Uterine smooth muscle cell (primary cell): ENCODE measurements at places on chromosomes 2 and 18. TPM values are rescaled to one million over a fixed set of nuclear protein-coding genes. Genes with fewer than 3 reads are reported as not detected.

POTEI gene
- total RNA-seq: not detected in 2 replicates

ANKAR gene
- 3.7 and 6.0 TPM in 2 replicates for total RNA-seq

CHMP3 gene
- total RNA-seq: 118 TPM in 2 replicates

GREB1L gene
- total RNA-seq: 4.2 and 5.0 TPM in 2 replicates

ELOA2 gene
- not detected in 2 replicates for total RNA-seq

ARHGEF33 gene
- total RNA-seq: 0.22 and 1.5 TPM in 2 replicates

LBX2 gene
- 1.4 and 2.0 TPM in 2 replicates for total RNA-seq

APOB gene
- under 0.01 TPM in 2 replicates for total RNA-seq

TMEM247 gene
- not detected in 2 replicates for total RNA-seq

C2orf80 gene
- not detected in 2 replicates for total RNA-seq

GKN2 gene
- not detected in 2 replicates for total RNA-seq

TEX44 gene
- total RNA-seq: not detected in 2 replicates

ABHD3 gene
- total RNA-seq: 12.1 and 14.0 TPM in 2 replicates

DSEL gene
- total RNA-seq: 69.8 and 80.0 TPM in 2 replicates

KLHL29 gene
- total RNA-seq: 3.8 and 5.5 TPM in 2 replicates

MYL12B gene
- 397 and 422 TPM in 2 replicates for total RNA-seq

LIMS3 gene
- 13.9 and 14.7 TPM in 2 replicates for total RNA-seq

CACNB4 gene
- total RNA-seq: 0.33 and 0.87 TPM in 2 replicates

CD207 gene
- total RNA-seq: not detected in 2 replicates

ALLC gene
- total RNA-seq: 0.25 TPM in 1 of 2 replicates, not detected in the other

CRYGD gene
- not detected in 2 replicates for total RNA-seq

MC2R gene
- not detected in 2 replicates for total RNA-seq

CFAP65 gene
- not detected in 2 replicates for total RNA-seq

PAX8 gene
- total RNA-seq: 0.12 and 0.89 TPM in 2 replicates

REG1A gene
- not detected in 2 replicates for total RNA-seq

CPLX4 gene
- total RNA-seq: not detected in 2 replicates

MLPH gene
- total RNA-seq: 29.1 and 110 TPM in 2 replicates

LINC00305 gene
- total RNA-seq: not detected in 2 replicates

SKA1 gene
- total RNA-seq: 9.9 and 24.3 TPM in 2 replicates

CHRNA1 gene
- total RNA-seq: not detected in 2 replicates

ESPNL gene
- total RNA-seq: 4.5 and 9.2 TPM in 2 replicates

TFCP2L1 gene
- total RNA-seq: under 0.01 TPM in 2 replicates

THADA gene
- total RNA-seq: 30.4 and 33.6 TPM in 2 replicates

CD8B2 gene
- total RNA-seq: not detected in 2 replicates

PROKR1 gene
- not detected in 2 replicates for total RNA-seq

REG1B gene
- total RNA-seq: not detected in 2 replicates

GCC2 gene
- 28.8 and 30.4 TPM in 2 replicates for total RNA-seq

INSIG2 gene
- 10.3 and 13.0 TPM in 2 replicates for total RNA-seq

GLB1L gene
- 17.5 and 19.1 TPM in 2 replicates for total RNA-seq

HEATR5B gene
- total RNA-seq: 24.1 and 26.8 TPM in 2 replicates

CYP27C1 gene
- total RNA-seq: not detected in 2 replicates

ANTXR1 gene
- 25.6 and 79.0 TPM in 2 replicates for total RNA-seq

ASTL gene
- total RNA-seq: not detected in 2 replicates

GREB1 gene
- 1.8 and 3.0 TPM in 2 replicates for total RNA-seq

DYNAP gene
- not detected in 2 replicates for total RNA-seq

DHRS9 gene
- not detected in 2 replicates for total RNA-seq
